Hair follicular keratinocyte (primary cell): ENCODE measurements at places on chromosomes 11 and 22. TPM values are rescaled to one million over a fixed set of nuclear protein-coding genes. Genes with fewer than 3 reads are reported as not detected.

Gene CSKMT
- total RNA-seq, result 7.8 and 19.2 TPM in 2 replicates

Gene SYT9
- total RNA-seq, result not detected in 2 replicates

Gene TH
- total RNA-seq, result 0.16 and 0.76 TPM in 2 replicates

Gene PTGDR2
- not detected in 2 replicates for total RNA-seq

Gene CD3E
- total RNA-seq, result not detected in 2 replicates

Gene C1QTNF4
- 0.08 and 0.16 TPM in 2 replicates for total RNA-seq

Gene MYO7A
- total RNA-seq, result 0.30 and 0.70 TPM in 2 replicates

Gene OR51B2
- total RNA-seq, result not detected in 2 replicates

Gene TRPC6
- 0.23 TPM in 1 of 2 replicates, not detected in the other for total RNA-seq

Gene NPTXR
- total RNA-seq, result 0.16 TPM in 1 of 2 replicates, not detected in the other

Gene CNTN5
- not detected in 2 replicates for total RNA-seq

Gene TMEM191C
- total RNA-seq, result 0.08 and 0.47 TPM in 2 replicates

Gene CYB5R2
- total RNA-seq, result 39.8 and 74.9 TPM in 2 replicates

Gene FXYD2
- 1.2 TPM in 1 of 2 replicates, not detected in the other for total RNA-seq

Gene MS4A14
- not detected in 2 replicates for total RNA-seq

Gene TIGD3
- 0.08 TPM in 1 of 2 replicates, not detected in the other for total RNA-seq

Gene OR2AG2
- total RNA-seq, result 0.11 TPM in 1 of 2 replicates, not detected in the other

Gene PRSS23
- total RNA-seq, result 34.8 and 65.4 TPM in 2 replicates

Gene FAM181B
- total RNA-seq, result 0.38 and 1.2 TPM in 2 replicates

Gene SLC25A18
- 0.23 TPM in 1 of 2 replicates, not detected in the other for total RNA-seq

Gene MPPED2
- not detected in 2 replicates for total RNA-seq

Gene PTPN5
- total RNA-seq, result not detected in 2 replicates

Gene MMP13
- 0.16 TPM in 1 of 2 replicates, not detected in the other for total RNA-seq

Gene DCHS1
- total RNA-seq, result 0.16 and 0.27 TPM in 2 replicates

Gene KCNK4
- 0.80 TPM in 1 of 2 replicates, not detected in the other for total RNA-seq

Gene CCDC81
- 0.34 TPM in 1 of 2 replicates, not detected in the other for total RNA-seq

Gene ME3
- 3.0 and 5.7 TPM in 2 replicates for total RNA-seq

Gene ACRV1
- 0.11 TPM in 1 of 2 replicates, not detected in the other for total RNA-seq

Gene TREH
- total RNA-seq, result not detected in 2 replicates

Gene TMPRSS4
- total RNA-seq, result 0.08 and 0.15 TPM in 2 replicates

Gene MMP8
- total RNA-seq, result 0.11 TPM in 1 of 2 replicates, not detected in the other

Gene SHANK2
- total RNA-seq, result 0.80 and 7.3 TPM in 2 replicates

Gene DTX4
- total RNA-seq, result 5.9 TPM in 2 replicates

Gene PDE2A
- 1.5 and 3.9 TPM in 2 replicates for total RNA-seq

Gene PRODH
- 0.62 and 0.72 TPM in 2 replicates for total RNA-seq

Gene SART1
- 28.7 and 32.7 TPM in 2 replicates for total RNA-seq

Gene SERPING1
- total RNA-seq, result 17.4 and 25.5 TPM in 2 replicates

Gene C11orf16
- not detected in 2 replicates for total RNA-seq
